ENCODE measurements at places on chromosomes 6 and 20.

DNA sequence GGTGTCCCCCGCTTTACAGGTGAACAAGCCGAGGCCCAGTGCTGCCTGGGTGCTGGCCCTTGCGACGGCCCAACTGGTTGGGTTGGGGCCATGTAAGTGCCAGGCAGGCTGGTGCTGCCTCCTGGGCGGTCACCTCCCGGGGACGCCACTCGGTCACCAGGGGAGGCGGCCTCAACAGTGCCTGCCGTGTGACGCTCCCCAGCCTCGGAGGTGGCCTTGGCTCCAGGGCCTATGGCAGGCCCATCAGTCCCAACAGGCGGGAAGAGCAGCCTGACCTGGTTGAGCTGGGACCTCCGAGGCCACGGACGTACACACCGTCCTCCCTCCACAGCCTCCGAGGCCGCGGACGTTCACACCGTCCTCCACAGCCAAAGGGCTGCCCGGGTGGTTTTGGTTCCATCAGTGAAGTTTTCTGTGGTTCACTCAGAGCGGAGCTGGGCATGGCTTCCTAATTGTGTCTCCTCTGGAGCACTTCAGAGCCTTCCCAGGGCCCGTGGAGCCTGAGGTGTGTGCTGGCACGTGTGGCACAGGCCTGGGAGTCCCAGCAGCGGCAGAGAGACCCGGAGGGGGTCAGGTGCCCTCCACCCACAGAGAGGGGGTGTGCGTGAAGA lies 19.3 kb upstream of the SLCO4A1 start:
- DNase-seq, result no peak

GRCh38 chr6:34158876-34159275 lies 13.0 kb upstream of the GRM4 start:
- no peak for DNase-seq

- peak; percentile 3 for DNase-seq
These were observed 167.4 kb upstream of the OLIG3 start for GRCh38 chr6:137661601-137662000.

DNA sequence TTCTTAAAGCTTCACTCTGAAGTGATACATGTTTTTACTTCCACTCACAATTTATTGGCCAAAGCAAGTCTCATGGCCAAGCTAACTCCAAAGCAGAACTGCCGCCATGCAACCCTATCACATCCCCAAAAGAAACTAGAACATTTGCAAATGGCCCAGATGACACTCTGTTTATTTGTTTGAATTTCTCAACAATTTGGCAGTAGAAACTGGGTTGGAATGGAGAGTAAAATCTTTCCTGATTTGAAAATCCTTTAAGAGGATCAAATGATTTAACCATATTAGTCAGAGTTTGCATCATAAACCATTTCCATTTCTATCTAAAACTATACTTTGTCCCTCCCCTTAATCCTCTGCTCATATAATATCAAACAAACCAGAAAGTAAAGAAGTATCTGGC lies 39.1 kb upstream of the E2F3 start:
- no peak for DNase-seq

- DNase-seq, result no peak
These were observed 911 bp downstream of the ENPP3 start for GRCh38 chr6:131638013-131638412.

- no peak for DNase-seq
These were observed 1.9 kb downstream of the CITED2 start for GRCh38 chr6:139372326-139373153.
